ENCODE measurements at places on chromosomes 1 and 21.

- DNase-seq, result no peak
Measured at GRCh38 chr1:116933606-116934515, 24.1 kb downstream of the PTGFRN start.

DNA sequence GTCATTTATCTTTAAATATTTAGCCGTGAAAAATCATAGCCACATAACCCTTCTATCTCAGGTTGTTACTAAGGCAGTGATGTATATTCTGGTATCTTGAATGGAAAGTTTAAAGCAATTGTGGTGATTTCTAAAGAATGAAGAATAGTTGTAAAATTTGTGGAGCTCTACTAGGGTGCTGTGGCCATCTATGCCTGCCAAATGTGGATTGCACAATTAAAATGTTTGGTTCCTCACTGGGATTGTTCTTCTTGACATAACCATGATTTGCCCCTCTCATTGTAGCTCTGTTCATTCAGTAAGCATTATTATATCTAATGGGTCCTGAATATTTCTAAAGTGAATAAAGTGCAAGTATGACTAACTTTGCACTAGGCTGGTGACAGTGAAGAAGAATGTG, 50.1 kb downstream of the AK4 start:
- no peak for DNase-seq

DNA sequence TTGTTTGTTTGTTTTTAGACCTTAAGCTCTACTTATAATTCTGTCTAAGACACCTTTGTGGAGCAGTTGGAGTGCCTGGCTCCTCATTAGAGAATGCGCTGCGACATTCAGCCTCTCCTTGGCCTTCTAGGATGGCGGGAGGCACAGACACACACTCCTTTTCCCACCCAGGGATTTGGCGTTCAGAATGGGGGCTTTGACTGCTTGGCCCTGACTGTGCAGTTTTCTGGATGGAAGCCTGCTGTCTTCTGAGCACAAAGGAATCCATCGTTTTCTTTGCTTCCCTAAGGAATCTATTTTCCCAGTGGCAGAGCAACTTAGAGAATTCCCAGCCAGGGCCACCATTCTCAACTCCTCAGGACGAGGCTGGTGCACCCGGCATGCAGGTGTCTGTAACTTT, 83.6 kb downstream of the GALNT2 start:
- DNase-seq, result no peak

- DNase-seq, result no peak
Measured at GRCh38 chr1:99062192-99062591, 57.5 kb upstream of the PLPPR5 start.

- DNase-seq, result no peak
Measured at GRCh38 chr1:90650401-90650800, 66.7 kb downstream of the BARHL2 start.

GRCh38 chr21:16330082-16330907, 600.5 kb downstream of the USP25 start:
- peak; percentile 23 for DNase-seq

- DNase-seq, result no peak
Measured at GRCh38 chr1:22552021-22552420, 11.3 kb upstream of the EPHA8 start.

- DNase-seq, result no peak
Measured at GRCh38 chr1:182587666-182588499, 1.2 kb downstream of the RNASEL start.

All from thyroid gland (tissue), 4 donors.